ENCODE measurements at places on chromosomes 12 and 14. TPM values are rescaled to one million over a fixed set of nuclear protein-coding genes. Genes with fewer than 3 reads are reported as not detected.

CPM gene
- total RNA-seq, result 1.7 TPM

CATSPERB gene
- total RNA-seq, result not detected

OTOGL gene
- total RNA-seq, result 0.32 TPM

JAG2 gene
- 12.4 TPM for total RNA-seq

DNA sequence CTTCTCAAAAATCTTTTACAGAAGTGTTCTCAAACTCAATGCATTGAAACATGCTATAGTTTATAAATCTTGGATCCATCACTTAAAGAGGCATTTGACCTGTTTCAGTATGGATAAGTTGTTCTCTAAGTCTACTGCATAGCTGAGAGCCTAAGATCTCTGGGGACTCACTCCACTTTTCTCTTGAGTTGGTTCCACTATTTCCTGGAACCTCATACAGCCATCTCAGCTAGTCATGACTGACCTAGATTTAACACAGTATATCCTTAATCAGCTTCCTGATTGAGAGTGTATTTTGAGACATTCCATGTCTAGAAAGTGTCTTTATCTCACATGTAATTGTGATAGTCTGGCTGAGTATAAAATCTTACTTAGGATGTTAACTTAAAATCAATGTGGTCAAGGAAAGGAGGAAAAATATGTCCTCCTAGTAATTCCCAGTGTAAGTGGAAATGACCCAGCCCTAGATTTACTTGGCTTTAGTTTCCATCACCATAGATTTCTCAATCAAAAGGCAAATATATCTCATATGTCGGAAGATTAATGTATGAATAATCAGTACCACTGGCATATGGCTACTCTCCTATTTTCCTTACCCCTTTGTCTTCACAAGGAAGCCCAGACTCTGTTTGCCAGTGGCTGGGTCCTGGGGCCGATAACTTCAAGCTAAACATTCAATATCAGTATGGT is 61.9 kb downstream of the KICS2 start:
- DNase-seq, result no peak

DNA sequence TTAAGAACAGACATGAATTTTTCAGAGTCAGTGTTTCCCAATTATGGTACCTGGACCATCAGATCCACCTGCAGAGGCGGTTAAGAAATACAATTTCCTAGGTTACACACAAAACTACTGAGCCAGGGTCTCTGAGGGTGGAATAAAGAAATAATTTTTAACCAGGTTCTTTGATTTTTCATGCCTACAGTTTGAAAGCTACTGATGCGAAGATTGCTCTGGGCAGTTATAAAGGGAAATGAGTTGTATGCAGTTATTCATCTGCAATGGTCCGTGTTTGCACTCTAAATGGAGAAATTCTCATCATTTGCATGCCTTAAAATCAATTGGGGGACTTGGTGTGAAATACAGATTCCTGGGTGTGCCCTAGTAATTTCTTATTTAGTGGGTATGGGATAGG is 89.7 kb downstream of the ERGIC2 start:
- no peak for DNase-seq

Measured in MG63 (cell line).